ENCODE measurements at places on chromosomes 2 and 18.

- DNase-seq, result no peak
Measured at GRCh38 chr2:41994661-41995060, 53.2 kb upstream of the PKDCC start.

DNA sequence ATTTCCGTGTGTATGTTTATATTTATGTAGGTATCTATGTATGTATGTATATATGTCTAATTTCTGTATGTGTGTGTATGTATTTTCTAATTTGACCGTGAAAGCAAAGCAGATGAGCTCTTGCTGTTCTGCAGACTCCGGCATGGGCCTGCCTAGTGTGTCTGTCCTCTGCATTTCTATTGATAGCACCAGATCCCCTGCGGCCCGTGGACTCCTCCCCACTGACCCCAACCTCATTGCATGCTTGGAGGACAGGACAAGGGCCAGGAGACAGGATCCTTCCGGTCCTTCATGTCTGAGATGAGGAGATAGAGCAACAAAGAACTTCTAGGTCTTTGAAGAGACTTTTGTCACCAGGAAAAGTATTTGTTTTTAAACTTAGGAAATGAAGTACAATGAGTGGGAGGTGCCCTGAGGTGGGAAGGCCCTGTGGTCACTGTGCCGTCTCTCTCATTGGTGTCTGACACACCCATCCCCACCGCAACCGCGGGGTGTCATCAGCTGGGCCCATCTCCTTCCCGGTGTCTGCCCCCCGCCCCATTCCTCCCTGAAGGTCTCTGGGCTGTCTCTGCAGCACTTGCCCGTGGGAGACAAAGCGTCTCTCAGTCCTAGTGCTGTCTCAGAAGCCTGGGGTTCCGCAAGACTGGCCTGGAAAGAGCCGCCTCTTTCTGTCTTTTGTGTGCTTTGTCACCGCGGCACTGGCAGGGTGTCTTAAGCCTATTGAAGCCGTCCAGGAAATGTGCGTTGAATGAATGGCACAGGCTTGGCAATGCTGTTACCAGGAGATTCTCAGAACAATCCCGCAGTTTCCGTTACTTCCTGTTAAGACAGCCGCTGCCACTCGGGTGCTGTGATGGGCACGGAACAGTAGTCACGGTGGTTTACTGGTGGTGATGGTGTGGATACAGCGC, 216.4 kb downstream of the AGAP1 start:
- no peak for DNase-seq

GRCh38 chr18:59502274-59503175, 143.5 kb upstream of the LMAN1 start:
- peak; percentile 66 for DNase-seq

- DNase-seq, result no peak
Measured at GRCh38 chr2:105416156-105416555, 17.3 kb upstream of the FHL2 start.

- DNase-seq, result no peak
Measured at GRCh38 chr2:16014802-16015201, 74.5 kb downstream of the MYCN start.

GRCh38 chr2:74302865-74303264, 40.4 kb downstream of the SLC4A5 start:
- no peak for DNase-seq

DNA sequence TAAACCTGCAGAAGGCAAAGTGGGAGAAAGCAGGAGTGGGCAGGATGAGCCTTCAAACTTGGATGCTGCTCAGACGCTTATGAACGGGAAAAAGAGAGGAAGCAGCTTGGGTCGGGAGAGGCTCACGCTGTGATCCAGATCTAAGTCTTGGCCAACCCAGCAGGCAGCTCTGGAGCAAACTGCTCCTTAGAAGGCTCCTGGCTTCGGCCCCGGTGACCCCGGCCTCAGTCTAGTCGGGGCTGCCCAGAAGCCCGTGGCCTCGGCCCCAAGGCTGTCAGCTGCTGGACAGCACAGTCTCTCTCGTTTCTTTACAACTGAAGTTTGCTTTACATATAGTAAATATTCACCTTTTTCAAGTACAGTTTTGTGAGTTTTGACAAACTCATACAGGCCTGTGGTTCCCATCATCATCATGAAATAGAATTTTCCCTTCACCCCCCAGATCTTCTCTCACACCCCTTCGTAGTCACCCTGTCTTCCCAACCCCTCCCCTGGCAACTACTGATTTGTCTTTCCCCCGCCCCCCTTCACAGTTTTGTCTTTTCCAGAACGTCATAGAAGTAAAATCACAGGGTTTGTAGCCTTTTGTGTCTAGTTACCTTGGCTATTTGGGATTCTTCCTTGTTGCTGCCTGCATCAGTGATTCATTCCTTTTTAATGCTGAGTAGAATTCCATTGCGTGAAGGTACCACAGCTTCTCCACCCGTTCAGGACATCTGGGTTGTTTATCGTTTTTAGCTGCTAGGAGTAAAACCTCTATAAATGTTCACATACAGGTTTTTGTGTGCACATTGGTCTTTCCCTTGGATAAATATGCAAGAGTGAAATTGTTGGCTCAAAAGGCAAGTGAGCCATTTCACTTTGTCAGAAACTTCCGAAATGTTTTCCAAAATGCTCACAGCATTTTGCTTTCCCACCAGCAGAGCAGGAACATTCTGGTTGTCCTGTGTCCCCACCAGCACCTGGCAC, 35.1 kb downstream of the MYO7B start:
- DNase-seq, result no peak

DNA sequence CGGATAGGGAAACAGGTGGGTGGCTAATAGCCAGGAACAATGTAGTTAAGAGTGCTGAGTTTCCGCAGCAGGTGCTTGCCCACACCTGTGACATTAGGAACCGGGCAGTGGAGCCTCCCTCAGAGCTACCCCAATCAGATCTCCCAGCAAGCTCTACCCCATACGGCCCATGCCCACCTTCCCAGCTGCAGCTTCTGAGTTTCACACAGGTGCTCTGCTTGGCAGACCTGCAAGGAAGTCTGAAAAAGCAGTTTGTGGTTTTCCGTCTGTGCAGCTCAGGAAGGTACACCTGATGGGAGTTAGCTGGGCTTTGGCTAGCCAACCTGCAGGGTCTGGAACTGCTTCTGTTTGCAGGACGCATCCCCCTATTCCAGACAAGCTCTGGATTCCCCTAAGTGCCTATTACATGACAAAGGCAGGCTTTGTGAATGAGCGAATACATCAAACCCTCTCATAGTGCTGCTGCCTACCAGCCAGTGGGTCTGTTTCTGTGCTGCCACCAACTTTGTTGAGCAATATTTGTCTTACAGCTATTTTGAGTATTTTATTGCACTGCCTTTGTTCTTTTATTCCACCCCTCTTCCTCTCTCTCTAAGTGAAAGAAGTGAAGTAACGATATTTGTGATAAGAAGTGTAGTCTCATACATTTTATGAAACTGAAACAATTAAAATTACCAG, 24.7 kb upstream of the CEP68 start:
- DNase-seq, result no peak

DNA sequence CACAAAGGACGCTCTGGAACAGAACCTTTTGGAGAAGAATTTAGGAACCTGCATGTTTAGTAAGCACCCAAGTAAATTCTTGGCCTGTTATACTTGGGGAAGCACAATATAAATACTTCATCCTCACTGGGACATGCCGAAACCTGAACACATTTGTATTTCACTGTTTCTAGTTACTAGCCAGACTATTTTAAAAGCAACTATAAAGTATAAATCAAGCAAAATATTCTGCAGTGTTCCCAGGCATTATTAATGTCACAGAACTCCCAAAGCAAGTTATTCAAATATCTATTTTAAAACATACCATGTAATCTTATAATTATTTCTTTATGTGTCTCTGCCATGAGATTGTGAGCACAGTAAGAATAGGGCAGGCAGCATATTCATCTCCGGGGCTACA, 54.8 kb downstream of the CALCRL start:
- DNase-seq, result no peak
